ENCODE measurements at places on chromosomes 6 and 20. TPM values are rescaled to one million over a fixed set of nuclear protein-coding genes. Genes with fewer than 3 reads are reported as not detected.

The ADAT2 gene
- total RNA-seq, result 7.8 TPM

The KHDC1L gene
- not detected for total RNA-seq

The SYNDIG1 gene
- 0.78 TPM for total RNA-seq

DNA sequence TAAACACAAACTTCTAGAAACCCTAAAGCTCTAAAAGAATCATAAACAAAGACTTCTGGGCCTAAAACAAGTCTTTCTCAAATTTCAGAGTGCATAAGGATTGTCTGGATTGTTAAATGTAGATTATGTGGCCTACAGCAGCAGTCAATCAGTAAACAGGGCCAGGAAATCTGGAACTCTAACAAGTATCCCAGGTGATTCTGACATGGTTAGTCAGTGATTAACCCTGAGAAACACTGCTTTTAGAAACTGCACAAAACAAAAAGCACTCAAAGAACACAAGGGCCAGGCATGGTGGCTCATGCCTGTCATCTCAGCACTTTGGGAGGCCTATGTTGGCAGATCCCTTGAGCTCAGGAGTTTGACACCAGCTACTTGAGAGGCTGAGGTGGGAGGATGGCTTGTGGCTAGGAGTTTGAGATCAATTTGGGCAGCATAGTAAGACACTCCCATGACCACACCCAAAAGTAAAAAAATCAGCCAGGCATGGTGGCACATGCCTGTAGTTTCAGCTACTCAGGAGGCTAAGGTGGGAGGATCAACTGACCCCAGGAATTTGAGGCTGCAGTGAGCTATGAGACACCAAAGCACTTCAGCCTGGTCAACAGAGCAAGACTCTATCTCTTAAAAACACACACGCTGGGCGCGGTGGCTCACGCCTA is 5.9 kb downstream of the MED20 start:
- peak overlapping the region; percentile 60 for H3K27ac ChIP-seq
- DNase-seq, result no peak
- H3K36me3 ChIP-seq, result no peaks in the 10 kb centered on the region
- peaks cover 36% of the 10 kb centered on the region for H3K4me1 ChIP-seq
- H3K4me3 ChIP-seq, result no peak overlapping the region

The RFX6 gene
- total RNA-seq, result 0.66 TPM

DNA sequence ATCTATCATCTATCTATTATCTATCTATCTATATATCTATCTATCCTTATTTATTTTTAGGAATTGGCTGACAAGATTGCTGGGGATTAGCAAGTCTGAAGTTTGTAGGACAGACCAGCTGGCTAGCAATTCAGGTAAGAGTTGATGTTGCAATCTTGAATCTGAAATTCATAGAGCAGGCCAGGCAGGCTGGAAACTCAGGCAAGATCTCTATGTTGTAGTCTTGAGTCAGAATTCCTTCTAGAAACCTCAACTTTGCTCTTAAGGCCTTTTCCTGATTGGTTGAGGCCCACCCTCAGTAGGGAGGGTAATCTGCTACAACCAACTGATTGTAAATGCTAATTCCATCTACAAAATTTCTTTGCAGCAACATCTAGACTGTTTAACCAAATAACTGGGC is 19.2 kb downstream of the MAPK13 start:
- H3K36me3 ChIP-seq, result no peaks in the 10 kb centered on the region
- H3K27me3 ChIP-seq, result no peaks in the 10 kb centered on the region
- H3K27ac ChIP-seq, result no peak overlapping the region
- no peak overlapping the region for H3K4me3 ChIP-seq

The ARFRP1 gene
- total RNA-seq, result 22.6 TPM

Measured in body of pancreas (tissue), 4 donors.